ENCODE measurements at places on chromosomes 5 and 9. TPM values are rescaled to one million over a fixed set of nuclear protein-coding genes. Genes with fewer than 3 reads are reported as not detected.

- no peaks in the 10 kb centered on the region for H3K36me3 ChIP-seq
- no peak overlapping the region for H3K27ac ChIP-seq
- no peak overlapping the region for H3K4me3 ChIP-seq
These were observed 5.8 kb downstream of the DCANP1 start for GRCh38 chr5:135441350-135441831.

GRCh38 chr5:16596581-16596940, 20.2 kb downstream of the RETREG1 start:
- no peak overlapping the region for H3K4me3 ChIP-seq
- no peaks in the 10 kb centered on the region for H3K36me3 ChIP-seq
- H3K4me1 ChIP-seq, result no peaks in the 10 kb centered on the region
- no peak overlapping the region for H3K27ac ChIP-seq

GRCh38 chr5:38835887-38836286, 9.9 kb upstream of the OSMR start:
- H3K27ac ChIP-seq, result peak overlapping the region; percentile 29
- DNase-seq, result no peak
- H3K36me3 ChIP-seq, result no peaks in the 10 kb centered on the region
- H3K4me1 ChIP-seq, result peaks cover 22% of the 10 kb centered on the region
- no peak overlapping the region for H3K4me3 ChIP-seq

DNA sequence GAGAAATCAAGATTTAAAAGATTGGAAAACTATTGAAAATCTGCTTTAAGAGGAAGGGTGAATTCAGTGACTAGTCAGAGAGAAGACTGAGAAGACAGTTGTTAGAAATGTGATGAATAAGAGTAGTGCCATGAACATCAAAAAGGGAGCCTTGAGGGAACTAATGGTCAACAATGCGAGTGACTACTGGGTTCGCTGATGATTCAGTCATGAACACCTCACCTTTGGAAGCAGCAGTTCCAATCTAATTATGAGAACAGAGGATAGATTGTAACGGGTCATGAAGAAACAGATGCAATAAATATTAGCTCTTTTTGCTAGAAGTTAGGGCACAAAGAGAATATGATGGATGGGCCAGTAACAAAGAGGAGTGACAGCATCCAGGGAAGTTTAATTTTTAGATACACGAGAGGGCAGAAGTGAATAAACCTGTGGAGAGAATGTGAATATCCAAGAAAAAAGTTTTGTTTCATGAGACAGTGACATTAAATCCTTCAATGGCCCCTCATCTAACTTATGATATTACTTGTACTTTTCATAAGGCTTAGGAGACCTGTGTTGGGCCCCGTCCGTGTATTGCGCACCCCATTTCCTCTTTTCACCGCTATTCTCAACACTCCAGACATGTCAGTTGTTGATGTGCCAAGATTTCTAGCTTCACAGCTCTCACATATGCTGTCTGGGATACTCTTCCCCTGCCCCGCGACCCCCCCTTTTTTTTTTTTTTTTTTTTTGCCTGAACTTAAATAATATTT, 23.5 kb upstream of the IFNE start:
- H3K4me1 ChIP-seq, result no peaks in the 10 kb centered on the region
- no peaks in the 10 kb centered on the region for H3K27me3 ChIP-seq
- no peak for DNase-seq
- no peak overlapping the region for H3K27ac ChIP-seq

Gene TMEFF1
- 0.30 TPM for total RNA-seq

Gene SV2C
- 0.22 TPM for total RNA-seq
